ENCODE measurements at places on chromosomes 7 and 10.

GRCh38 chr7:84879570-84880325 lies 307.1 kb downstream of the SEMA3D start:
- no peak for DNase-seq

GRCh38 chr7:155466142-155466813 lies 8.3 kb downstream of the EN2 start:
- DNase-seq, result no peak

DNA sequence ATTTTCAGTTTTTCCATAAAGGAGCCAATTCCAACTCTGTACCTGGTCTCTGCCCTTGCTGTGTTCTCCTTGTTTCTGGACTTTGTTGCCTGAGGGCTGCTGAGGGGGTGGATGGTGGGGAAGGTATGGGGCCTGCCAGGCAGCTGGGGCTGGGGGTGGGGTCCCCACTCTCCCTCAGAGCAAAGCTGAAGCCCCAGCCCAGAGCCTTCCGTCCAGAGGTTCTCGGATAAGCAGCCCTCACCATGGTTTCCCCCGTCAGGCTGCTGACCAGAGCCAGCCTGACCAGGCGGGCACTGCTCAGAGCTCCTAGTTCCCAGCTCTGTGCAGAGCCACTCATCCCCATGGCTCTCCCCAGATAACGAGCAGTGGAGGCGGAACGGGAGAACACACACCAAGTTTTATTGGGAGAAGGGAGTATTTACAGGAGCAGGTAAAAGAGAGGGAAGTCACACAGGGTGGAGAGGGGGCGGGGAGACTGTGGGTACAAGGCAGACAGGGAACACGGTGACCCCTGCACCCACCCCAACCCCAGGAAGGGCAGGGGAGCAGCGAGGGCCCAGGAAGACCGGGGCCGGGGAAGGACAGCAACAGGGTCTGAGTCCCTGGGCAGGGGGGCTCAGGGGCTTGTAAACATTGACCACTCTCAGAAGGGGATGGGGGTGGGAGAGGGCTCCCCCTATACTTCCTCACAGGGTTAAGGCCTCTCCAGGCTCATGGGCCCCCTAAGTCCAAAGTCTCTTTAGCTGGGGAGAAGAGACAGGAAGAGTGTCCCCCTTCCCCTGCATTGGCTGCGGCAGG lies 5.8 kb downstream of the GNB2 start:
- no peak for DNase-seq

GRCh38 chr10:90302758-90303481 lies 554.9 kb downstream of the HTR7 start:
- no peak for DNase-seq

DNA sequence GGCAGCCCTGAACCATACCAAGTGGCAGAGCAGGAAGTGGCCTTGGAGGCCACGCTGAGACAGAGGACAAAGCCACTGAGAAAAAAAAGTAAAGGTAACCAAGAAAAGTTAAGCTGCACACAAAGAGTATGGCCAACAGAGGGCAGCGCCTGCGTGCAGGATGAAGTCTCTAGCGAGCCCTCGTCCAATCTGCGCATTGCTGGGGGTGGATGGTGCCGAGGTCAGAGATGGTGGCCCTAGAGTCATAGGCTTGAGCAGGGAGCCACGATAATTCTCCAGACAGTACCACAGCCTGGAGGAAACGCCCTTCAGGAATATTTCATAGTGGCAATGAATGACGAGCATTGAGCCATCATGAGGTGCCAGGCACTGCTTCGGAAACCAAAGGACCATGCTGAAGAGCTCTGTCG lies 9.7 kb downstream of the ATP6V0E2 start:
- no peak for DNase-seq

DNA sequence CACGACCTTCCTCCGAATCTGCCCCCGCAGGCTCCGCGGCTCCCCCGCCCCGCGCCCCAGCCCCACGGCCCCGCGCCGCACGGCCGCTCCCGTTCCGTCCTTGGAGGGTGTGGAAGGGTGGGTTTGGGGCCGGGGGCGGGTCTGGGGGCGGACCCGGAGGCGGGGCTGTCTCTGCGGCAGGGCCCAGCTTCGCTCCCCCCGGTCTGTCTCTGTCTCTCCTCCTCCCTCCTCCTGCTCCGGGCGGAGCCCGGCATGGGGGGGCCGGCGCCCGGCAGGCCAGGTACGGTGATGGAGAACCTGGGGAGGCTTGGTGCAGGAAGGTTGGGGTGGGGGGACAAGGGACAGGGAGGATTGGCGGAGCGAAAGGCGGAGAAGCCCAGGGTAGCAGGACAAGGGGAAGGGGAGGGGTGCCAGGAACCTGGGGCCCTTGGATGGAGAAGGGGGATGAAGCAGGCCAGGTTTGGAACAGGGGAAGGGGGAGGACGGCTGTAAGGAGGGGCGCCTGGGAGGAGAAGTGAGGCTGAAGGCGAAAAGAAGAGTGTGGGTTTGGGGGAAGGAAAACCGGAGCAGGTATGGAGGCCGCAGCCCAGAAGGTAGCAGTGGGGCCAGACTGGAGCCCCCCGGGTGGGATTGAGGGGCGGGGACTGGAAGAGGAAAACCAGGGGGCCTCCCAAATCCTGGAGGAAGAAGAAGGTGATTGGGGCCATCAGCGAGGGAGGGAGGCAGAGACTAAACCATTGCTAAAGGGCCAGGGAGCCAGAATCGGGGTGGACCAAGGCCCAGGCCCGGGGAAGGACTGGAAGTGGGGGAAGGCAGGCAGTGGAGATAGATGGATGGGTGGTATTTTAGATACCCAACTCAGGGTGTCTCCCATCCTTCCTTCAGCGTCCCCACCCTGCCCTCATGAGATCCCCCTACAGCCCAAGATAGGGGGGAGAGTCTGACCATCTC lies at the start of gene NYAP1:
NYAP1 (plus strand) TSS at position 206 of the 951 bp plus-strand sequence. CDS start 1,385 bp downstream, outside the sequence.
- DNase-seq, result no peak

GRCh38 chr10:17768496-17768895 lies 16.5 kb downstream of the TMEM236 start:
- no peak for DNase-seq

- no peak for DNase-seq
Observed at GRCh38 chr10:62457196-62457595, 83.0 kb downstream of the ZNF365 start.

GRCh38 chr7:83301416-83301815 lies 138.7 kb upstream of the PCLO start:
- no peak for DNase-seq

DNA sequence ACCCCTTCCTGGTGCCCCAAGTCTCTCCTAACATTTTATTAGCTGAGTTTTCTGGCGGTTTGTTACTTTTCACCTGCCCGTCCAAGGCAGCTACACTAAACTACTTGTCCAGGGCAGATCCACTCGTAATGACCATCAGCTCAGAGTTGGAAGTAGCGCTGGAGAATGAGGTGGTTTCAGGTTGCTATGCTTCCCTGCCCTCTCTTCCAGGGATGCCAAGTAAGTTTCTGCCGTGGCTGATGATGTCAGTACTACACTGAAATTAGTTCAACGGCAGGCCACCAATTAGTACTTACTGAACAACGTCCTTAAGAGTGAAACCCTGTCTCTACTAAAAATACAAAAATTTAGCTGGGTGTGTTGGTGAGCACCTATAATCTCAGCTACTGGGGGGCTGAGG lies 55.2 kb downstream of the DIP2C start:
- no peak for DNase-seq

DNA sequence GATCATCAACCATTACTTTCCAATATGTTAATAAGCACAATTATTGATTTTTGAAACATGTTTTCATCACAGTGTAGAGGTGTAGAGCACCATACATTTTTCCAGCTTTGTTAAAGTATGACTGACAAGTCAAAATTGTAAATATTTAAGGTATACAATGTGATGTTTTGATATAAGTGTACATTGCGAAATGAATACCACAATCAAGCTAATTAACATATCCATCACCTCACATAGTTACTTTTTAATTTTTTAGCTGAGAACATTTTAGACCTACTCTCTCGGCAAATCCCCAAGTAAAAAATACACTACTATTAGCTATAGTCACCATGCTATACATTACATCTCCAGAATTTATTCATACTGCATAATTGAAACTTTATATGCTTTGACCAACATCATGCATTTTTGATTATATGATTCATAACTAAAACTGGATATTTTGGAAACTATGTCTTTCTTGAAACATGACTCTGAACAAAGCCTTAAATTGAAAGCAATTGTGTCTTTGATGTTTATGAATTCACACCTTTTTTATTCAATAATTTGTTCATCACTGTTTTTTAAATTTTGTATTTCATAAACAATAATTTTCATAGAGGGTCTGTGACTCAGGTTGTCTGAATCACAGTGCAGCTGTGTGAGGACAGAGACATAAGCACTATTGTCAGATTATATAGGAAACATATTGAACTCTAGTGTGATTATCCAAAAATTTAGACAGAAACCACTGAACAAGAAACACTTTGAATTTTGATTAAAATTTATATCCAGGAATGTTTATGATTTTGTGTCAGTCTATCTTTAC lies 486.1 kb downstream of the SEMA3D start:
- DNase-seq, result no peak

DNA sequence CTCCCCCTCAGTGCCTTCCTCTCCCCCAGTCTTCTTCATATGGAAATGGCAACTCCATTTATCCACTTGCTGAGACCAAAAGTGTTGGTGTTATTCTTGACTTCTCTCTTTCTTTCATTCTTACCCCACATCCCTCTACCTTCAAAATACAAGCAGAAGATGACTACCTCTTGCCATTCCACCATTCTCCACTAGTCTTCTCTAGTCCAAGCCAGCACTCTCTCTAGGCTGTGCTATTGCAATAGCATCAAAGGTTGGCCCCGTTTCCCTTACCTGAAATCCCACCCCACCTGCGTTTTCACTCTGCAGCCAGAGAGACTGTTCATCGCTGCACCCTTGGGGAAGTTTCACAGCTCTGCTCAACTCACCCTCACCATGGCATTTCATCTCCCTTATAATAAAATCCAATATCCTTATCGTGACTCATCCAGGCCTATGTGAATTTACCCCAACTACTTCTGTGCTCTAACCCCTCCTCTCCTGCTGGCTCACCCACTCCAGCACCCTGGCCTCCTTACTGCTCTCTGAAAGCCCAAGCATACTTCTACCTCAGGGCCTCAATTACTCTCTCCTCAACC lies 109.1 kb downstream of the LSM5 start:
- no peak for DNase-seq

- DNase-seq, result no peak
Observed at GRCh38 chr7:154738216-154738615, 264.7 kb downstream of the PAXIP1 start.

GRCh38 chr10:73997461-73997786 lies 492 bp upstream of the VCL start:
- DNase-seq, result peak; percentile 21
